ENCODE measurements at places on chromosomes 3 and 15. TPM values are rescaled to one million over a fixed set of nuclear protein-coding genes. Genes with fewer than 3 reads are reported as not detected.
A peak's percentile ranks its signal among the peaks of the same experiment; 100 is the strongest.

DNA sequence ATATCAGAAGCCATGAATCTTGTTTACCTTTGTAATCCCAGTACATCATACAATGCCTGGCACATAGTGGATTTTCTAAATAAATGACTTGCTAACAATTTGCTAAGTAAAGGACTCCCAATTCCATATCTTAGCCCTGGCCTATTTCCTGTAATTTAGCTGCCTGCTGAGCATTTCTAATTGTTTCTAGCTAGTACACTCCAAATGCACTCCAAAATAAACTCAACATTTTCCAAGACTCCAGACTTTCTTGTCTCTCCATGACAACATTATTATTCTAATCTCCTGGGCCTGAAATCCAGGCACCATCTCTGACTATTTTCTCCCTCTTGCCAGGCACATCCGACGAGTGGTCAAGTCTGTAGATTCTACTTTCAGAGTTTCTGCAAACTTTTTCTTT is 773.5 kb downstream of the SQOR start:
- H3K4me1 ChIP-seq = no peaks in the 10 kb centered on the region
- no peak overlapping the region for H3K27ac ChIP-seq
- H3K4me3 ChIP-seq = no peak overlapping the region
- DNase-seq = peak; percentile 7

GRCh38 chr15:75371486-75371885 is 3.1 kb upstream of the MAN2C1 start:
- H3K27ac ChIP-seq = no peak overlapping the region
- peaks cover 30% of the 10 kb centered on the region for H3K36me3 ChIP-seq
- no peak overlapping the region for H3K4me3 ChIP-seq
- H3K27me3 ChIP-seq = no peaks in the 10 kb centered on the region

Gene TM4SF18
- total RNA-seq = 4.1 TPM

Gene GOLGA8N
- 7.9 TPM for total RNA-seq

Gene TMEM207
- total RNA-seq = not detected

GRCh38 chr3:29156086-29156715 is 124.7 kb upstream of the RBMS3 start:
- no peak for DNase-seq
- H3K27me3 ChIP-seq = no peaks in the 10 kb centered on the region
- H3K36me3 ChIP-seq = no peaks in the 10 kb centered on the region
- H3K4me1 ChIP-seq = no peaks in the 10 kb centered on the region

- no peak overlapping the region for H3K27ac ChIP-seq
- peaks cover 40% of the 10 kb centered on the region for H3K27me3 ChIP-seq
- H3K4me1 ChIP-seq = no peaks in the 10 kb centered on the region
- H3K4me3 ChIP-seq = no peak overlapping the region
Measured at GRCh38 chr15:70422342-70422741, 324.6 kb upstream of the TLE3 start.

DNA sequence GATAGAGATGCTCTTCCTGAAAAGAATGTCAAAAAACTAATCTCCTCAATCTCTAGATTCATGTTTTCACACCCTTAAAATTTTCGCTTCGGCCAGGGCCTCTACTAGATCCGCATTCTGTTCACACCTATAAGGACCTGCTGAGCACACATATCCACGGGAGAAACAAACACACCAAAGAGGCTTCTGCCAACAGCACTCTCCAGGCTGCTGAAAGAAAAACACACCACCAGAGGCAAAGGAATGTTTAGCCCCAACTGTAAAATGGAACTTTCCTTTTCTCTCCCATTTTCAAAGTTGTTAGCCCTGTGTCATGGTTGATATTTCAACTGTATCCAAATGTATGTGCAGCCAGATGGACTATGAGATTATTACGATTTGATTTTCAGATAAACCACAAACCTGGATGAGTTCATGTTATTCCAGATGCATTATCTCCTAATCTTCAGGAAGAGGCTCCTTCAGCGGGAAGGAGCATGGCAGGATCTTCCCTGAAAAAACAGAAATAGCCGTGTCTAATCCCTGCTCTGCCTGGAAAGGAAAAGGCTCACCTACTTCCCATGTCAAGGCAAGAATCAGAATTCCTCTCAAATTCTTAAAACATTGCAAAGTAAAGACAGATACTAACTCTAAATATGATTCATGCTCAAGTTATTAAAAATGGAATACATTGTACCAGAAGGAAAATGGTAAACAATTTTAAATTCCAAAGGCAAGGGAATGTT is 442.7 kb upstream of the NR2F2 start:
- no peaks in the 10 kb centered on the region for H3K4me1 ChIP-seq
- DNase-seq = no peak
- no peak overlapping the region for H3K27ac ChIP-seq
- no peak overlapping the region for H3K4me3 ChIP-seq

Gene PTPN23
- total RNA-seq = 18.2 TPM

DNA sequence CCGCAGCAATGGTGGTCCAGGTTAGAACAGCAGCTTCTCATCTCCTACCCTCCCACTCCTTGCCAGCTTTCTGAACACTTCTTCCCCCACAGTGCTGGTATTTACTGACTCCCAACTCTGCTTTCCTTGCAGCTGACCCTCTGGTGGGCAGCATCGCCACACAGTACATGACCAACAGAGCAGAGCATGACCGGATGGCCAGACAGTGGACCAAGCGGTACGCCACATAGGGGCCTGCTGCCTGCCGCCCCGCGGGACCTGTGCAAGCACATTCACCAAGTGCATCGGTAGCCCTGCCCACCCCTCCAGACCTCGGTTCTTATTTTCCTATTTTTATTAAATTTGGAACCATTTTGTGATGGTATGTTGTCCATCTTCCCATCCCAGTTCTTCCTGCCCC is 216.2 kb upstream of the UBE2E1 start:
- no peaks in the 10 kb centered on the region for H3K27me3 ChIP-seq
- H3K36me3 ChIP-seq = no peaks in the 10 kb centered on the region
- H3K27ac ChIP-seq = no peak overlapping the region

DNA sequence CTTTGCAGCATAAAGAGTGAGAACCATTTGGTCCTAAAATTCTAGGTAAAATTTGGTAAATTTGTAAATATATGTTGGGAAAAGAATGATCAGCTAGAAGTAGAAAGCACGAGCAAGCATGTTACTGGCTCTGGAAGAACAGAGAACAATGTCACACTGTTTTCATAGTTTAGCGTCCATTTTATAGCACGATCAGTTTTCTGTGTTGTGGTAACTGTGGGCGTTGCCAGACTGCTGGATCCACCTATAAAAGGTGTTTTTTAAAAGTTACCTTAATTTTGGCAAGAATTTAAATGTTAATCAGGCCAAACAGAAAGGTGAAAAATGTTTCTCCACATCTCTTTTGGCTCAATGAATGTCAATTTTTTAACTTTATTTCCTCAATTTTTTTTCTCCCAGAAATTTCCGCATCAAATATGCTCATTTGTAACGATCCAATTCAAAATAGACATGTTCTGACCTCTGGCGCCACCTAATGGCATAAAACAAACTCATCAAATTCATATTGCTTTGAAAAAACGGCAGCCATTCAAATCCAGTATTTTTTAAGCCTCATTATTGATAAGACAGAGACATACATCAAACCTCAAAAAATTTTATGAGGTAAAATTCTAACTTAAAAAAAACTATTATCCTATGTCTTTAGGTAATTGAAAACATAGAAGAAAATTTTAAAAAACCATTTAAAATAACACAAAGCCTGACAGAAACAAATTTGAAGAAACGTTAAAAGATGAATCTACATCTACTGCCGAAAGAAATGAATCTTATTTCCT is 5.5 kb upstream of the GP5 start:
- no peak overlapping the region for H3K4me3 ChIP-seq
- no peaks in the 10 kb centered on the region for H3K4me1 ChIP-seq
- H3K36me3 ChIP-seq = peaks cover 69% of the 10 kb centered on the region
- peaks cover 6% of the 10 kb centered on the region for H3K27me3 ChIP-seq

Gene LMLN
- 11.3 TPM for total RNA-seq

DNA sequence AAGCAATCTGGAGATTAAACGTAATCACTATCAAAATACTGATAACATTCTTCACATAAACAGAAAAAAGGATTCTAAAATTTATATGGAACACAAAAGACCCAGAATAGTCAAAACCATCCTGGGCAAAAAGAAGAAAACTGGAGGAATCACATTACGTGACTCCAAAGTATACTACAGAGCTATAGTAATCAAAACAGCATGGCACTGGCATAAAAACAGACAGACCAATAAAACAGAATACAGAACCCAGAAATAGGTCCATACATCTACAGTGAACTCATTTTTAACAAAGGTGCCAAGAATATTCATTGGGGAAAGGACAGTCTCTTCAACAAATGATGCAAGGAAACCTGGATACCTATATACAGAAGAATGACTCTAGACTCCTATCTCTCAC is 621.9 kb upstream of the CCDC54 start:
- DNase-seq = no peak
- H3K4me1 ChIP-seq = no peaks in the 10 kb centered on the region
- no peak overlapping the region for H3K27ac ChIP-seq
- no peaks in the 10 kb centered on the region for H3K27me3 ChIP-seq
- no peaks in the 10 kb centered on the region for H3K36me3 ChIP-seq

Gene AADAC
- not detected for total RNA-seq

- H3K4me3 ChIP-seq = no peak overlapping the region
- H3K4me1 ChIP-seq = no peaks in the 10 kb centered on the region
- H3K27ac ChIP-seq = no peak overlapping the region
- DNase-seq = no peak
- no peaks in the 10 kb centered on the region for H3K36me3 ChIP-seq
Measured at GRCh38 chr3:165256554-165257065, 60.4 kb upstream of the SLITRK3 start.

DNA sequence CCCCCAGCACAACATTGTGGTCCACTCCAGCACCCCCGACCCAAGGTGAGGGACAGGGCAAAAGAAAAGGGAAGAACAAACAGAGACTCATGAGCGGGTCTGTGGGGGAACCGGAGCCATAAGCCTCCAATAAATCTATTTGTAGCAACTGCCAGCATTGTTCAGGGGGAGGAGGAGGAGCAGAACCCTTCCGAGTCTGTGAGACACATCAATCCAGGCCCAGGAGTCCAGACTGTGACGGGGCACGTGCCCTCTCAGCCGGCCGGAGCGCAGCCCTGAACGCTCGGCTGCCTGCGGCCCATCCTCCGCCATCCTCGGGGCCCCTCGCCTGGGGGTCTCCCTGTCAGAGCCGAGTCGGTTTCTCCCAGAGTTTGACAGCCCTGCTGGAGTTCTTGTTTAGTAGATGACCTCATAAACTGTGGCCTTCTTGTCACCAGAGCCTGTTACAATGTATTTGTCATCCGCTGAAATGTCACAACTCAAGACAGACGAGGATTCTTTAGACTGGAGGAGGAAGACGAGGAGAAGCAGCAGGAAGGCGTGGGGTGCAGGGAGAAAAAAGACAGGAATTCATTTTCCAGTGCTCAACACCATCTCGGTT is 47.9 kb downstream of the TLE3 start:
- H3K4me3 ChIP-seq = no peak overlapping the region
- no peak for DNase-seq
- H3K27ac ChIP-seq = no peak overlapping the region
- peaks cover 30% of the 10 kb centered on the region for H3K36me3 ChIP-seq

Gene FOXL2
- total RNA-seq = not detected

Gene CAMP
- 0.76 TPM for total RNA-seq

Gene FAM227B
- total RNA-seq = 15.5 TPM

GRCh38 chr3:142626971-142627370 is 30.8 kb downstream of the PLS1 start:
- H3K4me3 ChIP-seq = no peak overlapping the region
- no peaks in the 10 kb centered on the region for H3K27me3 ChIP-seq
- DNase-seq = no peak
- no peak overlapping the region for H3K27ac ChIP-seq
- no peaks in the 10 kb centered on the region for H3K36me3 ChIP-seq
- H3K4me1 ChIP-seq = no peaks in the 10 kb centered on the region

DNA sequence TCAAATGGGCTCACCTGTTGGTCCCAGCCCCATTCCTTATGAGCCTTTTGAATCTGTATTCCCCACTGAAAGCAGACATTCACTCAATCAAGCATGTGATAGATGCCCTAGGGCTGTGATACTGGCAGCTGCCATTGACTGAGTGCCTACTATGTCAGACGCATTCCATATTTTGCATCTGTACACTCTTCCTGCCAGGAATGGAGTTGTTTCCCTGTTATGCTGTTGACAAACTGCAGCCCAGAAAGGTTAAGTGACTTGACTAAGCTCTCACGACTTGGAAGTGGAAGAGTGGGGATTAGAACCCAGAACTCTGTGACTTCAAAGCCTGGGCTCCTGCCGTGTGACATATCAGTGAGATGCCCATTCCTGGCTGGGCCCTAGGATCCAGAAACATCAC is 211.4 kb downstream of the RPLP1 start:
- no peak for DNase-seq
- no peaks in the 10 kb centered on the region for H3K36me3 ChIP-seq
- no peak overlapping the region for H3K4me3 ChIP-seq
- H3K27ac ChIP-seq = no peak overlapping the region
- H3K27me3 ChIP-seq = peaks cover 50% of the 10 kb centered on the region

DNA sequence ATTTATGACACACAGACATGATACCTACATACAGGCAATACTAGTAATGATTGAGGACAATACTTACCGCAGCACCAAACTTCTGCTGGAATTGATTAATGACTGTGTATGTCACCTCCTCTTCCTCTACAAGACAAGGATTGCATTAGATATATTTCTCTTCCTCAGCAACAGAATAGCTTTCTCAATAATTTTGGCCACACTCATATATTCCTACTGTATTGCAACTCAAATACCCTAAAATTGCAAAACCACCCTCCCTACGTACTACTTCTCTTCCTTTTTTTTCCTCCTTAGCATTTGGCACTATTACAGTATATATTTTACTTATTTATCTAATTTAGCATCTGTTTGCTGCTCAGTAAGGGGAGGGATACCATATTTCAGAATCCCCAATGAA is 14.8 kb downstream of the EXD1 start:
- no peak overlapping the region for H3K27ac ChIP-seq
- H3K27me3 ChIP-seq = peaks cover 16% of the 10 kb centered on the region
- H3K4me1 ChIP-seq = no peaks in the 10 kb centered on the region
- no peak for DNase-seq
- H3K36me3 ChIP-seq = no peaks in the 10 kb centered on the region
- no peak overlapping the region for H3K4me3 ChIP-seq

Gene GUCA1C
- total RNA-seq = not detected

Gene DNAJA4
- 210 TPM for total RNA-seq

Gene CEMIP
- 0.23 TPM for total RNA-seq

DNA sequence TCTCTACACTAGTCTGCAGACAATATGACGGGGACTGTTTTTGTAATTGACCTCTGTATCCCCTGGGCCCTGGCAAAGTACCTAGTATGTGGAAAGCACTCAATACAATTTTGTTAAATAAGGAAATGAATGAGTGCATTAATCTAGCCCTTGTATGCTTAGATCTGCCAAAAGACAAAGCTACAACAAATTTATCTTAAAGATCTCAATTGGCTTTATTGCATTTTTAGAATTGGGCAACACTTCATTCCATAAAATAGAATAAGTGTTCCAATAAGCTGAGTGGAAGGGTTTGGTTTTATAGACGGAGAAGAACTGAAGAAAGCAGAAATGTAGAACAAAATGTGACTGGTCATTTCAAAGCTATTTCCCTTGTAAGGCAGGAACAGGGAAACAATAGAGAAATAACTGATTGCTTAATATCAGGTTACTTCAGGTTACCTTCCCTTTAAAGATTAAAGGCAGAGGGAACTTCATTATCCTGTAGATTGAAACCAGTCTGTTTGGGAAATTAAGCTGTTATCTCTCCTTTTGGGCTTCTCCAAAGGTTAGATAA is 108.3 kb upstream of the MME start:
- no peak for DNase-seq
- no peak overlapping the region for H3K4me3 ChIP-seq
- H3K36me3 ChIP-seq = no peaks in the 10 kb centered on the region
- H3K27ac ChIP-seq = no peak overlapping the region

- H3K27ac ChIP-seq = no peak overlapping the region
- peaks cover 45% of the 10 kb centered on the region for H3K27me3 ChIP-seq
- H3K36me3 ChIP-seq = no peaks in the 10 kb centered on the region
- DNase-seq = no peak
- H3K4me1 ChIP-seq = no peaks in the 10 kb centered on the region
- H3K4me3 ChIP-seq = peak overlapping the region; percentile 59
Measured at GRCh38 chr3:180680097-180680430, 775 bp upstream of the CCDC39 start.

Gene TIMP4
- 2.7 TPM for total RNA-seq
